ENCODE measurements at places on chromosomes 2 and 18.

DNA sequence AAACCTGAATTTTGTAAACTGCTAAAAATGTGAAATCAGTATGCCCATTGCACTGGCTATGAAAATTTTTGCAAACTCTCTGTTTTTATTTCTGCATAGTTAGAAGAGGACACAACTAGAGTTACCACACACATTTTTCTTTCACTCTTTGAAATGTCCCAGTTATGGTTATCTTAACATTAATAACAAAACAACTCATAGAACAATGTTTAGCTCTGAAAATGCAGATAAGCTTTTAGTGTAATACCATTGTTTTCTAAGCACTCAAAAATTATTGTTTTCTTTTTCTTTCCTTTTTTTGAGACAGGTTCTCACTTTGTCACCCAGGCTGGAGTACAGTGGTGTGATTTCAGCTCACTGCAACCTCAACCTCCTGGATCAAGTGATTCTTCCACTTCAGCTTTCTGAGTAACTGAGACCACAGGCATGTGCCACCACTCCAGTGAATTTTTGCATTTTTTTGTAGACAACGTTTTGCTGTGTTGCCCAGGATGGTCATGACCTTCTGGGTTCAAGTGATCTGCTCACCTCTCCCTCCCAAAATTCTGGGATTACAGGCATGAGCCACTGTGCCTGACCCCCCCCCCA lies 1204.5 kb upstream of the ZEB2 start:
- DNase-seq = no peak

GRCh38 chr18:60563082-60563481 lies 190.5 kb upstream of the MC4R start:
- no peak for DNase-seq

GRCh38 chr2:207216457-207216856 lies 50.7 kb upstream of the KLF7 start:
- DNase-seq = no peak

DNA sequence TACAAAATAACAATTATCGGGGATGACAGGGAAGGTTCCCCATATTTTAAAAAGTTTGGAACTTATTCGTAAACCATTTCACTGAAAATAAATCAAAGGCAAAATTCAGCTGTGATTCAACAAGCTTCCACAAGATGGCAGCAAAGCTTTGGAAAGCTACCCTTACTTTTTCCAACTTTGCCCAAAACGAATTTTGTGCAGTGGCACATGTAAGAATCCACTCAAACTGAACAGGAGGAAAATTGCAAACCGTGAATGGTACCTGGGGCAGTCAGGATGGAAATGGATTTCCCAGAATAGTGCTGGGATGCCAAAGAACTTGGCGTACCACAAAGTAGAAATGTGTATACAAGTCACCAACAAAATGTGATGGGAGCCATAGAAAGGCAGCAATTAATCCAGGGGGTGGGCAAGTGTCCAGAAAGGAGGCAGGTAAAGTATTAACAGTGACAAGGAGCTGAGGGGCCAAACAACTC lies 10.7 kb downstream of the RPL31 start:
- no peak for DNase-seq
